Sigmoid colon (tissue), 7 donors: ENCODE measurements at places on chromosomes 16 and 17.

- no peak for DNase-seq
Observed at GRCh38 chr17:42072323-42073187, 22.2 kb upstream of the C17orf113 start.

- no peak for DNase-seq
Observed at GRCh38 chr17:71963351-71963750, 157.5 kb upstream of the SOX9 start.

- no peak for DNase-seq
Observed at GRCh38 chr17:63984236-63984635, 11.5 kb upstream of the SCN4A start.

- DNase-seq, result no peak
Observed at GRCh38 chr16:86484240-86484639, 26.1 kb upstream of the FOXF1 start.
